ENCODE measurements at places on chromosomes 1 and 21. TPM values are rescaled to one million over a fixed set of nuclear protein-coding genes. Genes with fewer than 3 reads are reported as not detected.
A peak's percentile ranks its signal among the peaks of the same experiment; 100 is the strongest.

- no peak overlapping the region for H3K4me3 ChIP-seq
- peak overlapping the region; percentile 51 for H3K27ac ChIP-seq
- H3K4me1 ChIP-seq: peaks cover 95% of the 10 kb centered on the region
- no peak for DNase-seq
- H3K36me3 ChIP-seq: peaks cover 20% of the 10 kb centered on the region
- no peaks in the 10 kb centered on the region for H3K27me3 ChIP-seq
Observed at GRCh38 chr1:226697929-226698544, 41.0 kb downstream of the ITPKB start.

DNA sequence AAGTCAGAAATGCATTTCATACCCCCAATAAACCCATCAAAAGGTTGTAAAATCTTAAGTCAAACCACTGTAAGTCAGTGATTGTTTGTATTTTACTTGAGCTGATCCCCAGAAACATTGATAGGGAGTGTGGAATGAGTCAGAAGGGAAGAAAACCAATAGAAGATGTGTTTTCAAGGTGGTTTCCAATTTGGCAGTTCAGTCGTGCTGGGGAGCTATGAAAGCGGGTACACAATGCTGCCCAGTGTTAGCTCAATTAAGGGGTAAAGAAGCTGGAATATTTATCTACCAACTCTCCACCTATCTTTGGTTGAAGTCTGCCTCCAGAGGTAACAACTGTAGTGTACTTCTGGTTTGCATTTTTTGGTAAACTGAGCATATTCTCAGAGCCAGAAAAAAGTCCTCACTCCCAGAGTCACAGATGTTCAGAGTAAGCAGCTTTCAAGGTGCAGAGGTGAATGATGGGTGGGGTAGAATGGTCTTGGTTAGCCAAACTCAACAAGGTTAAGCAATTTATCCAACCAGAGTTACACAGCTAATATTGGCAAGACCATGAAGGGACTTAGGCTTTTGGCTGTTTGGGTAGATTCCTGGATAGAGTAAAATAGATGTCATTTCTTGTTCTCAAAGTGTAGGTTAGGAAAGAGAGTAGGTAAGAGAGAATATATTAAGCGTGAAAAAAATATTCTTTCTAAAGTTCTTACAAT, 202.9 kb upstream of the ADGRL2 start:
- no peaks in the 10 kb centered on the region for H3K4me1 ChIP-seq
- no peaks in the 10 kb centered on the region for H3K36me3 ChIP-seq
- H3K4me3 ChIP-seq: no peak overlapping the region

DNA sequence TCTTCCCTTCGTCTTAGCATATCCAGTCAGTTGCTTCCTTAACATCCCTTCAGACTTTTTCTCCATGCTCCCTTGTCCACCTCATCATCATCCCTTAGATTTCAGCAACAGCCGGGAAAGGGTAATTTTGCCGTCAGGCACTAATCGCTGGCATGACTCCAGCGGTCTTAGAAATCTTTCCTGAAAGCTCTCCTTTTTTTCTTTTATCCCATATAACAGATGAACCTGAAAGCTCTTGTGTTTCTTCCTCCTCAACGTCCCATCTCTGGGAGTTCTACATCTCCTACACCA, 10.4 kb upstream of the BOLA1 start:
- peaks cover 18% of the 10 kb centered on the region for H3K4me1 ChIP-seq
- H3K27ac ChIP-seq: peak overlapping the region; percentile 88
- H3K4me3 ChIP-seq: peak overlapping the region; percentile 82
- H3K27me3 ChIP-seq: no peaks in the 10 kb centered on the region

DNA sequence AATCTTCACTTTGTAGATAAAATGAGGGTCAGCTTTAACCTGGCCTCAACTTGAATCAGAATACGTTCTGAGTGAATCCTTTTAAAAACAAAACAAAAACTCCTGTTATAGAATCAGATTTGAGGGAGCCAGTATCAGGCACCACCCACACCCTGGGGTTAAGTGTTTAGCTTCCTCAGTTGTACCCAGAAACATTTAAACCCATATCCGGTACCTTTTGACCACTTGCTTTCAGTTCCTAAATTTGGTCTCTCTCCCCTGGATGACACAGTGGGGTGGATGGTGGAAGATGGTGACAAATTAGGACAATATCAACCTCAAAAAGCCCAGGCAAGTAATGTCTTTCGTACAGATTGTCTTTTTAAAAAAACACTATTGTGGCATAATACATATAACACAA, 10.4 kb downstream of the KLHDC7A start:
- no peak overlapping the region for H3K4me3 ChIP-seq
- H3K27ac ChIP-seq: no peak overlapping the region
- no peaks in the 10 kb centered on the region for H3K4me1 ChIP-seq
- DNase-seq: no peak
- no peaks in the 10 kb centered on the region for H3K36me3 ChIP-seq

Gene VHLL
- total RNA-seq: 0.52 TPM
